ENCODE measurements at places on chromosomes 6 and 20. TPM values are rescaled to one million over a fixed set of nuclear protein-coding genes. Genes with fewer than 3 reads are reported as not detected.

DNA sequence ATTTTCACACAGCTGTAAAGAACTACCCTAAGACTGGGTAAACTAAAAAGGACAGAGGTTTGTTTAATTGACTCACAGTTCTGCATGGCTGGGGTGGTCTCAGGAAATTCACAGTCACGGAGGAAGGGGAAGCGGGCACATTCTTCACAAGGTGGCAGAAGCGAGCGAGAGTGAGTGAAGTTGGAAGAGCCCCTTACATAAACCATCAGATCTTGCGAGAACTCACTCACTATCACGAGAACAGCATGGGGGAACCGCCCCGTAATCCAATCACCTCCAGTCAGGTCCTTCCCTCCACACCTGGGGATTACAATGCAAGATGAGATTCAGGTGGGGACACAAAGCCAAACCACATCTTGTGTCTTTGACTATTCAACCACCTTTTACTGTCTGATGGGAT is 700.5 kb downstream of the TENT5A start:
- peak; percentile 38 for DNase-seq

DNA sequence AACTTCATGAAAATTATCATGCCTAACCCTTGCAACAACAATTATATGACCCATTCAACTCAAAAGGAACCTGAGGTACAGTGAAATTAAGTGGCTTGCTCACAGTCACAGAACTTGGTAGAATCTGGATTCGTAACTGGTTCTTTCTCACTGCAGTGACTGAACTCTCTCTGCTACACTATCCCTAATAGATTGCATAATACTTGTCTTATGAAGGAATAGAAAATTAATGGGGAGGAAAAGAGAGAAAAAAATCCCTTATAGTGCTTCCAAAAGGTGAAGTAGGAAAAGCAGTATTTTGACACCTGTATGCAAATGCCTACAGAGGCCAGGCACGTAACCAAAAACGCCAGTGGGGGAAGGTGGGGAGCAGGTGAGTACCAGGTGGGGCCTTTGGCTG is 186.6 kb downstream of the LY86 start:
- DNase-seq, result no peak

DNA sequence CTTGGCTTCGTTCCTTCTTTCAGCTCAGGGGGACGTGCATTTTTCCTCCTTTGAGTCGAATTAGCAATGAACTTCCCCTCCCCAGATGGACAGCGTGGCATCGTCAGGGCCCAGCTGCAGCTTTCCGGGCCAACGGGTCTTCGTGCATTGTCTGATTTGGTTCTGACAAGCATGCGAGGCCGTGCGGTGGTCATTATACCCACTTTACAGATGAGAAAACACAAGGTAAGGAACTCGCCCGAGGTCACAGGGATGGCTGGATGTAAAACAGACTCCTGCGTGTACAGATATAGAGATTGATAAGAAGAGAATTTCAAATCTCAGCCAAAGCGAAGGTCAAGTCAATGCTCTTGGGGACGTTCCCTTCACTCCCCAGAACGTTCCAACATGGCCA is 187.6 kb upstream of the SULF2 start:
- DNase-seq, result no peak

DNA sequence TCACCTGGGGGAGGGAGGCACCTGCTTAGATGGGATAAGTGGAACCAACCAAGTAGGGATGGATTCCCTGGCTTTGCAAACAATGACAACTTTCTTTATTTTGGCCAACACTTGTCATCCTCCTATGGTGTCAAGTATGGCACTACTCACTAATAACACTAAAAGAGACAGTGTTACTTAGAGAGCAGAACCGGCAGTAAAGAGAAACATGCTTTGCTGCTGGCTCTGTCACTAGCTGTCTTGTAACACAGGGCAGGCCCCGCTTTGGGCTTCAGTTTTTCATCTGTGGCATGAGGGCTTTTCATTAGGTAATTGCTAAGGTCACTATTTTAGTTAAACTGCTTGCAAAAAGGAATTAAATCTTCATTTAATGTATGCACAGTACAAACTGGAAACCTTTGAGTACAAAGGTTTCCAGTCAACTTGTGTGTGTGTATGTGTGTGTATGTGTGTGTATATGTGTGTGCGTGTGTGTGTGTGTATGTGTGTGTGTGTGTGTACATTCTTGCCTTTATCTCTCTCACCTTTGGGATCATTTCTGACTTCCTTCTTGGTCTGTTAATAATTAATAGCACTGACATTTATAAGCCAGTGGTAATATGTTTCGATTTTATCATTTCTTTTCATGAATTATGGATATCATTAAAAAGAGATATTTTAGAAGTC is 64.7 kb downstream of the BTBD3 start:
- no peak for DNase-seq

GRCh38 chr20:38890497-38890818 is 35.8 kb upstream of the FAM83D start:
- DNase-seq, result no peak

Gene LRP11
- total RNA-seq, result 15.6 TPM

Gene VGLL2
- total RNA-seq, result not detected
